Dermis blood vessel endothelial cell (primary cell): ENCODE measurements at places on chromosomes 7 and 10. TPM values are rescaled to one million over a fixed set of nuclear protein-coding genes. Genes with fewer than 3 reads are reported as not detected.

DNA sequence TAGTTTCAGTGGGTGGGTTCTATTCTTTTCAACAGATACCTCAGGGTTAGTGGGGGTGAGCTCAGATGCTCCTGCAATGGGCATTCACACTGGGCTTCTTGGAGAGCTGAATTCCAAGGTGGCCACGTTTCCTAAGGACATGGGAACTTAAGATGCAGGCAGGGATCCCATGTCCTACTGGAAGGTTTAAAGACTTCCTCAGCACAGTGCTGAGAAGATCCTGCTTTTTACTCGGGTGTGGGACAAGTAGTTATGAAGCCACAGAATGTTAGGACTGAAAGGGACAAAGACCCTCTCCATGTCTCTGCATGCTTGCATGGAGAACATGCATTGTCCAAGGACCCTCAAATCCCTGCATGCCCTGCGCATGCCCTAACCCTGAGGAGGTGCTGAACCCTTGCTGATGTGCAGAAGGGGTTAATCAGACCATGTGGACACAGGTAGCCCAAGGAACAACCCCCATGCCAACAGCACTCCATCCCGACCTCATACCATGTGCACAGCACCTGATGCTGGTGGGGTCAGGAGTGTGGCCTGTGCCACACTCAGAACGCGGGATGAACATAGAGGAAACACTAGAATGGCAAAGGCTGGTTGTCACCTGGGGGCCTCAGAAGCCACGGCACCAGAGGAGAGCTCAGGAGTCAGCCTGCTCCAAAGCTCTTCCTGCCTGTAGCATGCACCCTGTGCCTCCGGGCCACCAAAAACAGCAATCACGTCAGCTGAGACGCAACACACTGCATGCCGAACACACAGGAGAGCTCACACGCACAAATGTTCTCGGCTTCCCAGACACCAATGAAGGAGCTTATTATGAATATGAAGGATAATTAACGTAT, 15.2 kb downstream of the IL2RA start:
- DNase-seq, result no peak

DNA sequence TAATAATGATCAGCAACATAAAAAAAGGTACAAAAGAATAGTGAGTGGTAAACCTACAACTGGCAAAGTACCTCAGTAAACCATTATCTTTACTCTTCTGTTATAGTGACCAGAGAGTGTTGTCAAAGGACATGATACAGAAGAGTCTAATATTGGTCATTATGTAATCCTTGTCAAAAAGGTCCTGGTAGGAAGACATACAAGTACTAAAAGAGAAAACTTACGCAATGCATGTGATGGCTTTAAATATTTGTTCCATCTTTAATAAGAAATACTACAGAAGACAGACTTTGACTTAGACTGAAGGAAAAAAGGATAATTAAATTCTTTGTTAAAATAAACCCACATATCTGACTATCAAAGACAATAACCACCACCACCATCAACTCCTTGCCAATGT, 6.5 kb downstream of the DOCK4 start:
- no peak for DNase-seq

SPDYE5 gene
- not detected in 2 replicates for total RNA-seq

OPN1SW gene
- not detected in 2 replicates for total RNA-seq

DNA sequence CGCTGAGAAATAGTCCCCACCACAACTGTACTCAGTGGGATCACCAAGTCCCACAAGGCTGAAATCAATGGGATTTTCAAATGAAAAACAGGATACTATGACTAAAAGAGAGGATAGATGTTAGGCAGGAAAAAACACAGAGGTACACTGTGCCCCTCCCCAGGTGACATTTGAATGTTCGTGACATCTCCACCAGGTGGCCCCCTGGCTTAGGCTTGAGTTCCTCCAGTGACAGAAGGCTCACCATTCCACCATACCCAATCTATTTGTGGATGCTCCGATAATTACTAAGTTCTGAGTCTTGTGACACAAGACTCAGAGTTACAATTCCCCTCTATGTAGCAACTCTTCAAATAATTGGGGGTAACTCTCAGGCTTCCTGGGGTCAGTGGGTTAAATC, 77.5 kb upstream of the KCNMA1 start:
- DNase-seq, result peak; percentile 33

PDE6C gene
- not detected in 2 replicates for total RNA-seq

TRIL gene
- total RNA-seq, result 24.7 and 27.5 TPM in 2 replicates

GRCh38 chr10:110498087-110498981, 627 bp downstream of the DUSP5 start:
- DNase-seq, result peak; percentile 75

DNA sequence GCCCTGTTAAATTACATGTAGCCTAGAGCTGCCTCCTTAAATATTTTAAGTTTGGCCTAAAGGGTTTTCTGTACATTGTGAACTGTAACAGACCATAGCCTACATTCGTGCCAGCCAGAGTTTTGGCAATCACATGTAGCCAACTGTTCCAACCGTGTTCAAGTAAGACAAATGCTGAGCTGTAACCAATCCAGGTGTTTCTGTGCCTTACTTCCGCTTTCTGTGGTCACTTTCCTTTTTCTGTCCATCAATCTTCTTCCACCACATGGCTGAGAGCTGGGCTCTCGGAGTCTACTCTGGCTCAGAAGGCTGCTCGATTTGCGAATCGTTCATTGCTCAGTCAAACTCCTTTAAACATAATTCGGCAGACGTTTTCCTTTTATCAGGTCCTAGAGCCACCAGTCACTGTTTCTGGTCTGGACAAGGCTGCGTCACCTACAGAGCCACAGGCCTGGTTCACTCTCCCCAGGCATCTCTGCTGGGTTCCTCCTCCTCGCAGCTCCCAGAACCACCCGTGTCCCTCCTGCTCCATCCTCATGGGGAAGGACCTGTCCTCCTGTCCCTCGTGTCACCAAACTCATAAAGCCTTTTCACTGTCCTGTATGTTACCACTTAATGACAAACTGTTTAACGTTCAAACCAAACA, 158.0 kb upstream of the RHEB start:
- no peak for DNase-seq

SPDYE2 gene
- not detected in 2 replicates for total RNA-seq

C7orf33 gene
- total RNA-seq, result not detected in 2 replicates

- DNase-seq, result no peak
Measured at GRCh38 chr10:13298748-13299436, 972 bp downstream of the PHYH start.

- DNase-seq, result no peak
Measured at GRCh38 chr10:73581918-73582317, 9.2 kb downstream of the USP54 start.

DNA sequence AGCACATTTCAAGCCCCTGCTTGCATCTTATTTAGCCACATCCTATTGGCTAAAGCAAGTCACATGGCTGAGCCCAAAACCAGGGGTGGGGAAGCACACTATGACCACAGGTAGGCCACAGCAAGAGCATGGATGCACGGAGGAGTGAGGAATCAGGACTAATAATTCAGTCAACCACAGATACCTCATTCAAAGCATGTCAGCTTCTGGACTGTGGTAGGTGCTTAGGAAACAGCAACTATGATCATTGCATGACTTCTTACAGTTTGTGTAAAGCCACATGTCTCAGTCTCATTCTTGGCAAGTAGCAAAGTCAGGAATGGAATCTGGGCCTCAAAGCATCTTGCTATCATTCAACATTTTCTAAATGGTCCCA, 79.0 kb upstream of the EMX2 start:
- no peak for DNase-seq

DNA sequence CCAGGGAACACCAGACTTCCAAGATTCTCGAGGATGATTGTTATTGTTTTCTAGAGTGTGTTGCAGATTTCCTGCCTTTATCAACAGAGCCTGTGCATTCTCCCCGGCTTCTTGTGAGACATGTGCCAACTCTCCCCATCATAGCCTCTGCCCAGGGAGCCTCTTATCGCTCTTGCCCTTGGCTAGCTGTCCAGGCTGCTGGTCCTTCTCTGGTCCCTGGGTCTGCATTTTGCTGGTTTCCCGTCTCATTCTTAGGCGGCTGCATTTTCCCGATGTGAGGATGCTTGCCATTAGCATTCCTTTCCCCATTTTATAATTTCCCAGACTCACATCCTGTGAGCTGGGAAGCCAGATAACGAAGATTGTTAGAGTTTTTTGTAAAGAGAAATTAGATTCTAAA, 15.2 kb downstream of the SLC13A4 start:
- DNase-seq, result peak; percentile 64

DNA sequence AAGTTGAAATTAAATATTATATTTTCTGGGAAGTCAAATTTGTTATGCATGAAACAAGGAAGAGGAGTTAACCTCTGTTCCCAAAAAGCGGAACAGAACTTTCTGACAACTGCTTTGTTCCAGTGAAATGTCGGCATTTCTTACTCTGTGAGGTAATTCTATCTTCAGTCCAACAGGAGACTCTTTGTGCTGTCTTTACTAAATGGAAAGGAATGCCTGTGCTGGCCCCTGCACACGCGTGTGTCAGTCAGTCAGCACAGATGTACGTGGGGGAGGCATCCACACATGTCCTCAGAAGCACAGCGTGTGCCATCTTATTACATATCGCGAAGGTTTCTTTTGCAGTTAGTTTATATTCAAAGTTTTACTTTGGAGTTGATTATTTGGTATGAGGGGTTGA, 37.5 kb downstream of the NET1 start:
- peak; percentile 77 for DNase-seq

PARG gene
- total RNA-seq, result 29.8 and 31.1 TPM in 2 replicates

DNA sequence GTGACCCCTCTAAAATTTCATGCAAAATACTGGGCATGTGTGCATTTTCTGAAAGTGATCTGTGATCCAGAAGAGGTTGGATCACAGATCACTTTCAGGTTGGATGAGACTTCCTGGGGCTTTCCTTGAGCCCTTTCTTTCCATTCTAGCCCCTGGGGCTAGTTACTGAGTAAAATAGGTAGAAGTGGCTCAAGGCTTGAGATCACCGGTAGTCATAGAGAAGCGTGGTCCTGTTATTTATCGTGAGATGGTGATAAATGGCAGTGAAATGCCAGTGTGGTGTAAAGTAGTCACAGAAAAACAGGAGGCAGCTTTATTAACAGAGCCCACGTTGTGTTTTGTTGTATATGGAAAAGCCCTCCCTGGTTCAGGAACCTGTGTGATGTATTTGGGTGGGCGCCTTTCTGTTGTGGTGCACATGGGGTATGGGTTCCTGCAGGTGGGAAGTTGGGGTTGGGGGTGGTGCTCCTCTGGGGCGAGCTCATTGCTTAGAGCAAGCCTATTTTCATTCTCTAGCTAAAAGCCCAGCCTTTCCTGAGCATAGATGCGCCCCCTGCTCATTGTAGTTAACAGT, 34.0 kb upstream of the SH2D4B start:
- no peak for DNase-seq

DNA sequence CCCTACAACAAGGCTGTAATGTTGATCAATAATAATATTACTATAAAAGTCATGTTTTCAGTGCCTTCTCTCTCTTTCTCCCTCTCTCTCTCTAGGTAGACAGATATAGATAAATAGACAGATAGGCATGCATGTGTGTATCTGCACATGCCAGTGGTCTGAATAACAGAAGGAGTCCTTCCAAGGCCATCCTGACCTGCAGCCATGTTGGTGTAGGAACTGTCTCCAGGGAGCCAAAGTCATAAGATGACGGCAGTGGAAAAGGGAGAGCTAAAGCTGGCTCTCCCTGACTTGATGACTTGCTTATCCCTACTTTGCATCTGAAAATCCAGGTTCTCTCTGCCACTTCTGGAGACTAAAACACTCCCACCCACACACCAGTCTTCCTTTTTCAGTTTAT, 113.0 kb downstream of the TRIL start:
- no peak for DNase-seq

CH25H gene
- 3.1 and 3.8 TPM in 2 replicates for total RNA-seq

MYOF gene
- 190 and 467 TPM in 2 replicates for total RNA-seq

CNPY4 gene
- total RNA-seq, result 31.2 and 39.5 TPM in 2 replicates

- DNase-seq, result no peak
Measured at GRCh38 chr10:123354521-123354920, 200.3 kb downstream of the BUB3 start.

- no peak for DNase-seq
Measured at GRCh38 chr10:69419096-69419743, 2.5 kb upstream of the TACR2 start.

KCNMA1 gene
- total RNA-seq, result under 0.01 and 0.05 TPM in 2 replicates

OR13A1 gene
- total RNA-seq, result not detected in 2 replicates

CDNF gene
- total RNA-seq, result 0.56 and 1.9 TPM in 2 replicates

CLDN4 gene
- 0.51 and 1.2 TPM in 2 replicates for total RNA-seq

GRCh38 chr10:37707829-37708578, 149.4 kb downstream of the ZNF248 start:
- DNase-seq, result no peak

DNA sequence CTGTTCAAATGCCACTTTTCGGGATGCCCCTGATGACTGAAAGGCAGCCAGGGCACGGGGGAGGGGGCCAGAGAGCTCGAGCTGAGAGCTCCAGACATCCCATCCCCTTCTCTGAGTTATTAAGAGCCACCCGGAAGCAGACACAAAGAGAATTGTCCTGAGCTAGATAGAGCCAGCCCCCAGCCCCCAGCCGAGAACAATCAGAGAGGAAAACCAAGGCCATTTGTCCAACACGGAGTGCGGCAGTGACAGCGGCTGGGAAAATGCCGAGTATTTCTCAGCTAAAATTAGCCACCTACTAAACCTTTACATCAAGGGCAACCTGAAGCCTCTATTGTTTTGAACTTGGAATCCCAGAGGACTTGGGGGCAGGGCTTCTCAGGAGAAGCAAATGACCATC, 51.0 kb downstream of the UNC5B start:
- peak; percentile 91 for DNase-seq

GRCh38 chr7:4200546-4201094, 481.5 kb upstream of the FOXK1 start:
- DNase-seq, result no peak

DNAJC12 gene
- total RNA-seq, result 3.9 and 4.1 TPM in 2 replicates

- peak; percentile 3 for DNase-seq
Measured at GRCh38 chr7:146683439-146683838, 566.8 kb downstream of the CNTNAP2 start.

DNA sequence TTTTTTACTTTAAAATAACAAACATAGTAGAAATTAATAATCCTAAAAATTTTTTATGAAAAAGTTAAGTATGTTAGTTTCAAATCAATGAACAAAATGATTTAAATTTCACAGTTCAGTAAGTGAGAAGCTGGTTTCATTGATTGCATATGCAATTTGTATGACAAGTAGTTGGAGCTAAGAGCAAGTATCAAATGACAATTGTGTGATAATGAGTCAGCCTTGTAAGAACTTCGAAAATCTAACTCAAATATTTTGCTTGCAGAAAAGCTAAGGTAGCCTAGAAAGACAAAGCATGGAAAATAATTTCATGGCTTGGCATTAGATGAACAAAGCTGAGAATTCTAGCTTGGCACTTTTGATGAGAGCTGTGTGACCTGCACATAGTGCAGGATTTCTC, 111.5 kb downstream of the HDAC9 start:
- DNase-seq, result no peak

- DNase-seq, result no peak
Measured at GRCh38 chr10:105733924-105734323, 1092.8 kb downstream of the SORCS3 start.

FXYD4 gene
- not detected in 2 replicates for total RNA-seq

- peak; percentile 83 for DNase-seq
Measured at GRCh38 chr10:125160856-125161706, 718 bp upstream of the CTBP2 start.
